Fibroblast of villous mesenchyme (primary cell): ENCODE measurements at places on chromosomes 12 and 14. TPM values are rescaled to one million over a fixed set of nuclear protein-coding genes. Genes with fewer than 3 reads are reported as not detected.

DNA sequence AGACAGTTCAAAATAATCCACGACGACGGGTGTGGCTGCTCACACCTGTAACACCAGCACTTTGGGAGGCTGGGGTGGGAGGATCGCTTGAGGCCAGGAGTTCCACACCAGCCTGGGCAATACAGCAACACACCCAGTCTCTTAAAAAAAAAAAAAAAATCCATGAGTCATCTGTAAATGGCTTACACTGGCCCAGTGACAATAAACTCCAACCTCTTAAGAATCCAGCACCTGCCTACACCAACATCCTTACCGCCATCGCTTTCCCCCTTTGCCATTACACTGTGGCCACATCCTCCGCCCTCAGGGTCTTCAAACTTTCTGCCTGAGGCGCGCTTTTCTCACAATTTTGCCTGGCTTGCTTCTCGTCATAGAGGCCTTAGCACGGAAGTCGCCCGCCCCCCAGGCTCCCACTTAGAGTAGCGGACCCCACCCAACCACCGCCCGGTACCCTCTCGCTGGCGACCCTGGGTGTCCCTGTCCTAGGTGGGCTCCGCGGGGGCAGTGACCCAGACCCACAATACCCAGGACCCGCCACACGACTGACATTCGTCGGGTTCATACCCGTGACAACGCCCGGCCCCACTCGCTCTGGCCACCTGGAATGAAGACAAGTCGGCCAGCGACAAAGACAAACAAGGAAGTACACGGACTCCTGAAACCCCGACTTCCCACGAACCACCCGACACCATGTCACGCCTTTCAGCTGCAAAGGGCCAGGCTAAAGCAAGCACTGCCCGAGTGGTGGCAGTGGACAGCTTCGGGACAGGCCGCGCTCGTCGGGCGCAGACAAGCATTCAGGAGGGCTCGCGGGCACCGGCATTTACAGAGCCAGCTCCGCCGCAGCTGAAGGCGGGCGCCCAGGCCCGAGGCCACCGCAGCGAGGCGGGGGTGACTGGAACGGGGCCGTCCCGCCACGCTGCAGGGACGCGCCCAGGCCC, 636 bp downstream of the GOLGA3 start:
- peak; percentile 73 for DNase-seq

GRCh38 chr12:26831951-26832821, 808 bp downstream of the ITPR2 start:
- peak; percentile 76 for DNase-seq

The KCNC2 gene
- 0.43 TPM in 1 of 2 replicates, not detected in the other for total RNA-seq

DNA sequence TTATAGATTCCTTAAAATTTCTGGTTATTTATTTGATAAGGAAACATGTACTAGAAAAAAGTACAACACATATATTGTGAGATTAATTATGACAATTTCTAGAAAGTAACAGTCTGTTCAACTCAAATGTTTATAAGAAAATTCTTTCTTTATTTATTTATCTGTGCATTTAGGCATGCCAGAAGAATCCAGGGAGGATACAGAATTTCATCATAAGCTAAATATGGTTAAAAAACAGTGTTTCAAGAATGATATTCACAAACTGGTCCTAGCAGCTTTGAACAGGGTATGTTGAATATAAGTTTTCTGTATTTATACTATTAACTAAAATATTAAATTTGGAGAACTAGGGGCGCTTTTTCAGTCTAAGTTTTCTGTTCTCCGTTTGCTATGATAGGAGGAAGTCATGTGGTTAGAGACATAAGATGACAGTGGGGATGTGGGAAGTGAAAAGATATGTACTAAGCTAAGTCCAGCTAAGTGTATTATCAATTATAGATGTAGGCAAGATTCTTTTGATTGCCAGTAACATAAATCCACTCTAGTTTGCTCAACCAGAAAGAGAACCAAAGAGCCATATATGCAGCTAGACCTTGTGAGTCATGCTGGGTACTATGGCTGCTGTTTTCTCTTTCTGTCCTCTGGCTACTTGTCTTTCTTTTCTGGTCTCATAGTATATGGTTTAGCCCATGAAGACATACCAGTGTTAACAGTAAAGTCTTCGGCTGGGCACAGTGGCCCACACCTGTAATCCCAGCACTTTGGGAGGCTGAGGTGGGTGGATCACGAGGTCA, 39.0 kb downstream of the LRRK2 start:
- DNase-seq, result peak; percentile 20

DNA sequence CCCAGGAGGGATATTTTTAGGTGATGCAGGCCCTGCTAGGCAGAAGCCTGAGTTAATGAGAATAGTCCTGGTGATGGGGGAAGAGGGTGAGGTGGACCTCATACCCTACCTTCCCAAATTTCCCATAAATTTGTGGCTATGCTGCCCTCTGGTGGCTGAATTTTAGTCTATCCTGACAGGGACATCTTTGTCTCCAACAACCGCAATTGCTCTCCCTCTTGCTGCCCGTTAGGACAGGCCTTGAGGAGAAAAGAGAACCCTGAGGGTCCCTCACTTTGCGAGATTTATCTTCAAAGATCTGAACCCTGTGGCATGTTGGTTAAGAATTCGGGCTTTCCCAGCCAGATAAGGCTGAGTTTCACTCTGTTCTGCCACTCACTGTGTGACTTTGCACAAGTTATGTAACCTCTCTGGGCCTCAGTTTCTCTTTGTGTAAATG, 9.8 kb upstream of the ZNF385A start:
- DNase-seq, result peak; percentile 57

DNA sequence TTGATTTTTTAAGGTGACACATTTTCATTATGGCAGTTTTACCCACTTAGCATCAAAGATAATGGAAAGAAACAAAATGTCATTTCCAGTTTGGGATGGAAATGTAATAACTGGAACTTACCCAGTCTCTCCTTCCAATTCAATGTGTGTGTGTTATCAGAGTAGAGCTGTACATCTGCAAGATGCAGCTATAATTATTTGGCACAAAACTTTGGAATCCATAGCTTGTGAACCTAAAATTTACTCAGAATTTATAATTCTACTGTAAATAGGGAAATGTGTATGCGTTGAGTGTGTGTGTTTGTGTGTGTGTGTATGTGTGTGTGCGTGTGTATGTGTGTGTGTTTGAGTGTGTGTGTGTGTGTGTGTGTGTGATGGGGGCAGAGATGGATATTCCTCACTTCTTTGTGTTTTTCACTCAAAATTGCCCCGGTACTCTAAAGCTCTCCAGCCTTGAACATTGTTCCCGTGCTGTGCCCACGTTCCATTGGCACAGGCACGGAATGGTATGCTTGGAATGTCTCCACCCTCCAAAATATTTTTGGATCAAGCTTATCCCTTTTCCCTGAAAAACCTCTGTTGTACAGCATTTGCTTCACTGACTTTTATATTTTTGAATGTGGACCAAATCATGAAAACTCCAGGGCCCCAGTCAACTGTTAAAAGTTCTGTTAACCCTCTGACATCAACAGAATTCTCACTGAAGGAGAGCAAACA, 150.2 kb upstream of the BMP4 start:
- no peak for DNase-seq

The RFX4 gene
- not detected in 2 replicates for total RNA-seq

DNA sequence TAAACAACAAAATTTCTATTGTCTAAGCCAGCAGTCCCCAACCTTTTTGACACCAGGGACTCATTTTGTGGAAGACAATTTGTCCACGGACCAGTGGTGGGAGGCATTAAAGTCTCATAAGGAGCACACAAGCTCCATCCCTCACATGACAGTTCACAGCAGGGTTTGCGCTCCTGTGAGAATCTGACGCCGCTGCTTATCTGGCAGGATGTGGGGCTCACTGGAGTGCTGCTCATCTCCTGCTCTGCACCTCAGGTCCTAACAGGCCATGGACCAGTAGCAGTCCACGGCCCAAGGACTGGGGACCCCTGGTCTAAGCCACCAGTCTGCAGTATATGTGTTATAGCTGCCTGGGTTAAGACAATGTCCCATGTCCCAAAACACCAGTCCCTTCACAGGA, 27.2 kb downstream of the VCPKMT start:
- DNase-seq, result no peak

DNA sequence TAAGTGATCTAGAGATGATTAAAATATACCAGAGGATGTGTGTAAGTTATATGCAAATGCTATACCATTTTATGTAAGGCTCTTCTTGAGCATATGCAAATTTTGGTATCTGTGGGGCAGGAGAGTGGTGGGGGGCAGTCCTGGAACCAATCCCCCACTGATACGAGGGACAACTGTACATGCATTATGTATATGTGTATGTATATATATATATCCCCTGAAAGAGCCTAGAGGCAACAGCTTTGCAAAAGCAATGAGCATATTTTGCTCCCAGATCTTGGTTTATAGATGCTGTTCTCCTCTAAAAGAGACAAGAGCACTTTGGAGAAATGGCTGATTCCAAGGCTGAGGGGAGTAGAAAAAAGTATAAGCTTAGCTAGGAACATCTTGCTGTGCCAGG, 12.4 kb upstream of the SLC25A3 start:
- DNase-seq, result no peak

- DNase-seq, result no peak
Observed at GRCh38 chr14:29743531-29743930, 184.1 kb downstream of the PRKD1 start.

DNA sequence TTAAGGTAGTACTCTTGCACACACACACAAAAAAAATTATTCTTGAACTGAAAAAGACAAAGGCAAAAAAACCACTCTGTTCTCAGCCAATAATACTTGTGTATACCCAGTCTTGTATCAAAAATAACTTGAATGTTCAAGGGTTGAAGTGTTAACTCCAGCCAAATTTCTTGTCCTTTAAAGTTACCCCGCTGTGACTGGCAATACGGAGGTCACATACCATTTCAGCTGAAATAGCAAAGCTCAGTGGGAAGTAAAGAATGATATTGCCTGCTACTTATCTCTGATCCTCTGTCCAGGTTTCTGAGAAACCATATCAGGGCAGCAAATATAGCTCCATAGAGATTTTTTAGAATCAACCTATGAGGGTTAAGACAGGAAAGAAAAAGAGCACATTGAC, 167.4 kb downstream of the C12orf50 start:
- DNase-seq, result no peak

GRCh38 chr12:3117144-3117581, 40.0 kb downstream of the TSPAN9 start:
- DNase-seq, result peak; percentile 95

GRCh38 chr12:74539765-74540526, 2.3 kb downstream of the ATXN7L3B start:
- DNase-seq, result peak; percentile 6

The B4GALNT1 gene
- total RNA-seq, result 3.0 and 5.2 TPM in 2 replicates

DNA sequence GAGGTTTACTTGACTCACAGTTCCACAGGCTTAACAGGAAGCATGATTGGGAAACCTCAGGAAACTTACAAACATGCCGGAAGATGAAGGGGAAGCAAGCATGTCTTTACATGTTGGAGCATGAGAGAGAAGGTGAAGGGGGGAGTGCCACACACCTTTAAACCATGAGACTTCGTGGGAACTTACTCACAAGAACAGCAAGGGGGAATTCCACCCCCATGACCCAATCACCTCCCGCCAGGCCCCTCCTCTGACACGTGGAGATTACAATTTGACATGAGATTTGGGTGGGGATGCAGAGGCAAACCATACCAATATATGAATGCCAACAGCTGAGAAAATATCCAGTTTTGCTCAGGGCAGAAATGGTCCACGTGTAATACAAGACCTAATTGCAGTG, 518.6 kb downstream of the VRK1 start:
- no peak for DNase-seq

The KERA gene
- total RNA-seq, result not detected in 2 replicates

The RAPGEF3 gene
- total RNA-seq, result 3.2 and 9.1 TPM in 2 replicates

- no peak for DNase-seq
Observed at GRCh38 chr14:27410981-27411380, 813.1 kb upstream of the NOVA1 start.

- no peak for DNase-seq
Observed at GRCh38 chr12:46126050-46126727, 135.8 kb upstream of the SCAF11 start.

GRCh38 chr14:26702721-26703230, 104.9 kb upstream of the NOVA1 start:
- no peak for DNase-seq

GRCh38 chr12:12792421-12792820, 7.0 kb downstream of the APOLD1 start:
- DNase-seq, result no peak

DNA sequence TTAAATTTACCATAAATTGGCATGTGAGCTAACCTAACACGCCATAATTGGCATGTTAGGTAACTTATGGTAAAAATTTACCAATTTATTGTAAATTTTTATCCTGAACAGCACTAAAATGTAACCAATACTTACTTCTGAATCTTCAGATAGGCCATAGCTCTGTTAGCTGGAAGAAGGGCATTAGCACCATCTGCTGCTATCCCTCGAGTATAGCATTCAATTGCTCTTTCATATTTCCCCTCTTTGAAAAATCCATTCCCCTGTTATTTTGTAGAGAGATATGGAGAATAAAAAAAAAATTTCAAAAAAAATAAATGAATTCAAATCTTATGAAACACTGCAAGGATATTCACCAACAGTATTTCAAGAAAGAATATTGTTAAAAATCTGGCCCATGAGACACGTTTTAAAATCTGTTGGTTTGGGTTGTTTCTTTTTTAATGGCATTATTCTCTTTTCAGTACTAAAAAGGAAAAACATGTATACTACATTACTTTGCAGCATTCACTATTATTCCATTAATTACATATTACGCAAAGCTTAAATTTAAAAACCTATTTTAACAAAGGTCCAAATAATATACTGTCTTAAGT, 19.1 kb downstream of the RPAP3 start:
- peak; percentile 63 for DNase-seq

GRCh38 chr12:111359231-111359913, 9.5 kb downstream of the PHETA1 start:
- DNase-seq, result no peak

DNA sequence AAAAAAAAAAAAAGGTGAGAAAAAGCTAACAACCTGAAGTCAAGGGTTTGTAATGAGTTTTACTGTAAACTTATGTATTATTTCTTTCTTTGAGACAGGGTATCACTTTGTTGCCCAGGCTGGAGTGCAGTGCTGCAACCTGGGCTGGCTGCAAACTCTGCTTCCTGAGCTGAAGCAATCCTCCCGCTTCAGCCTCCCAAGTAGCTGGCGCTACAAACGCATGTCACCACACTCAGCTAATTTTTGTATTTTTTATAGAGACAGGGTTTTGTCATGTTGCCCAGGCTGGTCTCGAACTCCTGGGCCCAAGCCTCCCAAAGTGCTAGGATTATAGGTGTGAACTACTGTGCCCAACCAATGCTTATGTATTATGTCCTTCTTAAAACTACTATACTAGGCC, 9.2 kb downstream of the ATF7 start:
- no peak for DNase-seq
